ENCODE measurements at places on chromosomes 7 and 10.

GRCh38 chr7:96993980-96994379 lies 11.4 kb upstream of the DLX6 start:
- no peak for DNase-seq

- peak; percentile 94 for DNase-seq
Observed at GRCh38 chr10:7432884-7433726, 22.3 kb upstream of the SFMBT2 start.

- no peak for DNase-seq
Observed at GRCh38 chr7:144038887-144039286, 9.9 kb upstream of the OR2A5 start.

DNA sequence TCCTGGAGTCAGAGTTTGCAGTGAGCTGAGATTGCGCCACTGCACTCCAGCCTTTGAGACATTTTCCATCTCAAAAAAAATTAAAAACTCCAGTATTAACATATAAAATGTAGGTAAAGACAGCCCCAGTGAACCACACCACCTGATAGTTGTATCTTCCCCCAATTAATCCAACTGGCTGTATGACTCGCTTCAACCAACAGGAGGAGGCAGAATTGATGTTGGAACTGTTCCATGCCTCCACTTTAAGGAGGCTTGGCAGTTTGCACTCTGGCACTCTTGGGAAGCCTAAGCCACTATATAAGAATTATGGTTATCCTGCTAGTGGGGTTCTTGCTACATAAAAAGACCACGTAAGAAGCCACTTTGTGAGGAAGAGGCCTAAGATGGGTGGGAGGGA lies 72.7 kb downstream of the STK17A start:
- DNase-seq = no peak

DNA sequence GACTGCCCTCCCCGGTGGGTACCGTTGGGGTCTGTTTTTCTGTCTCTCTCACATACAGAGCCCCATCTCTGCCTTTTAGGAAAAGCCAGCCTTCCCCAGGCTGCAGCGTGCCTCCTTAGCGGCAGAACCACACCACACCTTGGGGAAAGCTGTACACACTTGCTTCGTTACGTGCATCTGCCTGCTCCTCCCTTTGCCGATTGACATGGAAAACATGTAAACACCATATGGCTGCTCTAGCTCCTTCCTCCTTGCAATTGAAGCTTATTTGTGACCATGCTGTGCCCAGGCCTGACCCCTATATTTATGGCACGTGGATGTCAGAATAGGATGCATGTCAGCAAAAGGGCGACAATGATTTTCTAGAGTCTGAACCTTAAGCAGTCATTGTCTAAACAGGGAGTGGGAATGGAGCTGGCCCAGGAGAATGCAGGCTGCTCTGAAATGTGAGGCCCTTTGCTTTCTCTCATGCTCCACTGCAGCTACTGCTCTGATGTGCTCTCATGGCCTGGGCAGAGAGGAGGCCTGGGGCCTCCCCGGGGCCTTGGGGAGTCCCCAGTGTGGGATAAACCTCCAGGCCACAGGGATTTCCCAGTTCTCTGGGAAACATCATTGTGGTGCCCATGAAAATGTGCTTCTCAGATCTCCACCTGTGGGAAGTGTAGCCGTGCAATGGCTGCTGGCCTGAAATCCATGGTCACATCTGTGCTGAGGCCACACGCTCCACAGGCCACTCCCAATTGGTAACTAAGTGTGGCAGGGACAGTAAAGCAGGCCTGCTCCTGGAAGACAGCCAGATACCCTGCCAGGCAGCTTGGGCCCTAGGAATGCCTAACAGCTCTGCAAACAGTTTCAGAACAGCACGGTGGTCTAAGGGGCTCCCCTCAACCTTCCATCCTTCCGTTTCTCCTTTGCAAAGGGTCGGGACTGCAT lies 18.6 kb downstream of the PDE6C start:
- no peak for DNase-seq

GRCh38 chr7:119935418-119936025 lies 337.5 kb upstream of the KCND2 start:
- DNase-seq = peak; percentile 13

- DNase-seq = no peak
Observed at GRCh38 chr10:98055841-98056516, 25.6 kb upstream of the CRTAC1 start.

DNA sequence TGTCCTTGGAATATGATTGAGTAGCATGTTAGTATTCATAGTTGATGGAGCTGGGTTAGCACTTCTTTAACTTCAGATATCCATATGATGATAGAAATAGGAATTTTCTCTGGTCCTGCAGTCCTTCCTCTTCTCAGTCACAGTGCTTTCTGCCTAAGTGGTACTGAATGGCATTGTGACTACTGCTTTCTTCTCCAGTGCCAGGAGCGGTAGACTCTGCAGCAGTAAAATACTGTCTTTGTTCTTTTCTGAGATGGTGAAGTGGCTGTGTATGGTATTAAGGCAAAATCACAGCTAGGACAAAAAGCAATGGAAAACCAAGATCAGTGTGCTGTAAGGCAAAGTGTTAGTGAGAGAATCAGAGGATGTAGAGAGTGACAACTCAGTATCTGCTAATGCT lies 46.6 kb downstream of the C1GALT1 start:
- DNase-seq = no peak
